Caki2 (cell line): ENCODE measurements at places on chromosomes 16 and 17.
A peak's percentile ranks its signal among the peaks of the same experiment; 100 is the strongest.

DNA sequence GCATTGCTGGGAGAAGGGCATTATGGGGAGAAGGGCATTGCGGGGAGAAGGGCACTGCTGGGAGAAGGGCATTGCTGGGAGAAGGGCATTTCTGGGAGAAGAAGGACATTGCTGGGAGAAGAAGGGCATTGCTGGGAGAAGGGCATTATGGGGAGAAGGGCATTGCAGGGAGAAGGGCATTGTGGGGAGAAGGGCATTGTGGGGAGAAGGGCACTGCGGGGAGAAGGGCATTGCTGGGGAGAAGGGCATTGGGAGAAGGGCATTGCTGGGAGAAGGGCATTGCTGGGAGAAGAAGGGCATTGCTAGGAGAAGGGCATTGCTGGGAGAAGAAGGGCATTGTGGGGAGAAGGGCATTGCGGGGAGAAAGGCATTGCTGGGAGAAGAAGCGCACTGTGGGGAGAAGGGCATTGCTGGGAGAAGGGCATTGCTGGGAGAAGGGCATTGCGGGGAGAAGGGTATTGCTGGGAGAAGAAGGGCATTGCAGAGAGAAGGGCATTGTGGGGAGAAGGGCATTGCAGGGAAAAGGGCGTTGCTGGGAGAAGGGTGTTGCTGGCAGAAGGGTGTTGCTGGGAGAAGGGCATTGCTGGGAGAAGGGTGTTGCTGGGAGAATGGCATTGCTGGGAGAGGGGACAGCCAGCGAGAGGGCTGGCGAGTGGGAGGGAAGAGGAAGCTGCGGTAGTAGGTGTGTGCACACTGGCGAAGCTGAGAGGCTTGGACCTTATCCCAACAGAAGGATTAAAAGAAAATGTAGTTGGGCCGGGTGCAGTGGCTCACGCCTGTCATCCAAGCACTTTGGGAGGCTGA lies 4.6 kb upstream of the PYDC1 start:
- DNase-seq: no peak

GRCh38 chr17:32299580-32300164 lies 34.0 kb downstream of the RHBDL3 start:
- no peak for DNase-seq

DNA sequence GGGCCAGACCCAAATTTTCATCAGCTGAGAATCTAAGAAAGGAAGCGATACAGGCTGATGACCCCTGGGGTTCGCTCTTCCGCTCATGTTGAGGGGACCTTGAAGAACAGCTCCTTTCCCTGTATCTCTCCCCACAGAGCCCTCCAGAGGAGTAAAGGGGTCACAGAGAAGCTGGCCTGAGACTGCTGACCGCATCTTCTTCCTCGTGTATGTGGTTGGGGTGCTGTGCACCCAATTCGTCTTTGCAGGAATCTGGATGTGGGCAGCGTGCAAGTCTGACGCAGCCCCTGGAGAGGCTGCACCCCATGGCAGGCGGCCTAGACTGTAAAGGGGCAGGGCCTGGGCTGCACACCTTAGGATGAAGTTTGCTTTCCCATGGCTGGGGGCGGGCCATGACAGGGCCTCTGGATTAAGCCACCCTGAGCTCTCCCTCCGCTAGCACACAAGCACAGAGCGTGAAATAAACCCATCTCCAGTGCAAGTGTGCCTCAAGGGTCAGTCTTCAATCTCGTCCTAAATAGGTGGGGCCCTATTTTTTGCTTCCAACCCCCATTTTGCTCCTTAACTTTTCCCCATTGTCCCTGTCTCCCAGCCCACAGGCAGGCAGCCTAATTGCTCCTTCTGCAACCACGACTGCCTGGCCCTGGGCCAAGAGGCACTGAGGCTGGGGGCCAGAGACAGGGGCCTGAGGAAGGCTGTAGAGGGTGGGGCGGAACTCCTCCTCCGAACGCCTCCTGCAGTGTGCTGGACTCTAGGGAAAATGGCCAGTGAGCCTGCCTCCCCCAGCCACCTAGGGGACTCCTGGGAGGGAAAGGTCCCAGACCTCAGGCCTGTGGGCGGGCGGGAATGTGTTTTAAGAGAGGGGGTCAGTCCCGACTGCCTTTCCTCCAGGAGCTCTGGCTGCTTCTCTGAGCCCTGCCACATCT lies 3.6 kb downstream of the ZACN start:
- DNase-seq: no peak

DNA sequence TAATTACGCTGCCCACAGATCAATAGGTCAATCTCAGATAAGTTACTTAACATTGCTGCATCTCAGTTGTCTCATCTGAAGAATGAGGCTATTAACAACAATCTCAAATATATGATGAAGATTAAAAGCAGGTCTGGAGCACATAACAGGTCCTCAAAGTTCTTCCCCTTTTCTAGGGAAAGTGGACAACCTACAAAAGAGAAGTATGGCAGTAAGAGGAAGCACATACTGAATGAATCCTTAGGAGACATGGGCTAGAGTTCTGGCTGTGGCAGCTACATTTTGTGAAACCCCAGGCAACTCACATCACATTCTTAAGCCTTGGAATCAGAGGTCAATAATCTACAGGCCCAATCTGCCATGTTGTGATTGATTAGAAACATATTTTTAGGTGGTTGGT lies 180.6 kb downstream of the PCTP start:
- DNase-seq: no peak

DNA sequence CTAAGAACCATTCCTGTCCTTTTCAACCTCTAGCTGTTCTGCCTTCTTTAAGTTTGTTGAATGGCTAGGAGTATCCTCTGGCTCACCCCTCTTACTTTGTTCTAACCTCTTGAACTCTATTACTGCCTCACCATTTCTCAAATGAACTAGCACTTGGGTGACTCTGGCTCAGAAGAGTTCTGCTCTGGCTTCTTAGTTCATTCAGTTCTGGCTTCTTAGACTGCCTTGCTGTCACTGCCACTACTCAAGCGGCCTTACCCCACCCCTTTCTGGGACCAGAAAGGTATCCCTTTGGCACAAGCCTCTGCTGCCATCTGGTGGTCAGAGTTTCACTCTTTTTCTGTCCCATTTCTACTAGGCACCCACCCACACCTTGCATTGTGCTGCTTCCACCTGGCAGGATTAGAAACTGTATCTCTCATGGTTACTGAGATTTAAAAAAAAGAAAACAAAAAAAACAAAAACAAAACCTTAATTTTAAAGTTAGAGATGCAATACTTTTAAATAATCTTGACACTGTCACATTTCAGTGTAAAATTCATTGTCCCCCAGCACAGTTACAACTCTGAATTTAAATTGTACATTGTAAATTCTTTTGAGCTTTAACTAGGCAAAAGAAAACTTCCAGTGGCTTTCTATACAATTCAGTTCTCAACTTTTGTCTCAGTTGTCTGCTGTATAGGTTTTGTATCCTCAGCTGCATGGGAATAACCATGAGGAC lies 6.9 kb upstream of the ABCA10 start:
- peak; percentile 73 for DNase-seq

DNA sequence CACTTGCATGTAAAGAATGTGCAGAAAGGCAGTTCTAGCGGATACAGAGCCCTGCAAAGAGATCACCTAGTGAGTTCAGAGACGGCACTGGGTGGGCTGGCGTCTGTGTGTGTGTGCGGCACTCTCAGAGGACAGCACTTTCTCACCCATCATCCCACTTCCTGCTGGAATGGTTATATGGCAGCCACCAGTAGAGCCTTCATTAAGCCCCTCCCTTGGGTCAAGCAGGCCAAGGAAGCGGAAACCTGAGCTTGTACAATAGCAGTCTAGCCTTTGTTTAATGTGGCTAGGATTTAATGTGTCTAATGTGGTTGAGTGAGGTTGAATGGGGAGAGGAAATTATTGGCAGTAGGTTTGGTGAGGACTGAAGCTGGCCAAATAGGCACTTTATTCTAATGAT lies 88.3 kb upstream of the ELAC2 start:
- DNase-seq: no peak

DNA sequence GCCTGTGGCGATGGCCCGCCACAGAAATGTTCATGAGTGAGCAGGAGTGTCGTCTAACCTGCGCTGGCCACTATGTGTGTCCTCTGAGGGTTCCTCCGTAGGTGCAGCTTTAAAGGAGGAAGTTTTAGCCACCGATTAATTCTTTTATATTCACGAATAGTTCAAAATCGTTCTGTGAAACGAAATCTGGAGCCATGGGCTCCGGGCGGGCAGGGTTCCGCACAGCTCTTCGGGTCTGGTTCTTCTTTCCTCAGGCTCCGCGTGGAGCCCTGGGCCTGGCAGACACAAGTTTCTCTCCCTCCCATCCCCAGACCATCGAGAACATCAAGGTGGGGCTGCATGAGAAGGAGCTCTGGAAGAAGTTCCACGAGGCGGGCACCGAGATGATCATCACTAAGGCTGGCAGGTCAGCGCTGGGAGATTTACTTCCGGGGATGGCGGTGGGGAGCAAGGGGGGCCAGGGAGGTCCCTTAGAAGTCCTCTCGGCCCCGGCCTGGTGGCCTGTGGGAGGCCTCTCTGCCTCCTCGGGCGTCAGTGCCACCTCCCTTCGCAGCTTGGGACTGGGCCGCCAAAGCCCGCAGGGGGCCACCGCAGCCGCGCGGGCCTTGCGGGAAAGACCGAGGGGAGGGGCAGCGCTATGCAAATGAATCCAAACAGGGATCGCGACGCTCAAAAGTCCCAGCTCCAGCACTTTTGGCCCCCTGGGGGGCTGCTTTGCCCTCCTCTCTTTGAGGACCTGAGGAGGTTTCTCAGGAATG lies 5.2 kb downstream of the TBX4 start:
- DNase-seq: no peak

GRCh38 chr16:81061307-81061640 lies 15.8 kb downstream of the C16orf46 start:
- DNase-seq: no peak

- no peak for DNase-seq
Measured at GRCh38 chr17:32882029-32882428, 5.1 kb upstream of the MYO1D start.

DNA sequence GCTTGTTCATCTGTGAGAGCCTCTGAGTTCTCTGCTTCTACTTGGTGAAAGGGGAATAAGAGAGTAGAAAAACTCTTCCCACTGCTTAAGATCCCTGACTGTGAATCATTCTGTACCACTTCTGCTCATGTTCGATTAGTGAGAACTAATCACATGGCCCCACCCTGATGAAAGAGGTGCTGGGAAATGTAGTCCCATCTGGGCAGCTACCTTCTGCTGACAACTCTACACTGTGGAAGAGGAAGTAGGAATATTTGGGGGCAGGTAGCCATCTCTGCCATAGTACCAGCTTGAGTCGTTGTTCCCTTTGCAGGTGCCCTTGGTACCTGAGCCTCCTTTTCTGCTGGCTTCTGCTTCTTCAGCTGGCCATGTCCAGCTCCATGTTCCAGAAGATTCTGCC lies 29.9 kb downstream of the NKD1 start:
- DNase-seq: no peak

DNA sequence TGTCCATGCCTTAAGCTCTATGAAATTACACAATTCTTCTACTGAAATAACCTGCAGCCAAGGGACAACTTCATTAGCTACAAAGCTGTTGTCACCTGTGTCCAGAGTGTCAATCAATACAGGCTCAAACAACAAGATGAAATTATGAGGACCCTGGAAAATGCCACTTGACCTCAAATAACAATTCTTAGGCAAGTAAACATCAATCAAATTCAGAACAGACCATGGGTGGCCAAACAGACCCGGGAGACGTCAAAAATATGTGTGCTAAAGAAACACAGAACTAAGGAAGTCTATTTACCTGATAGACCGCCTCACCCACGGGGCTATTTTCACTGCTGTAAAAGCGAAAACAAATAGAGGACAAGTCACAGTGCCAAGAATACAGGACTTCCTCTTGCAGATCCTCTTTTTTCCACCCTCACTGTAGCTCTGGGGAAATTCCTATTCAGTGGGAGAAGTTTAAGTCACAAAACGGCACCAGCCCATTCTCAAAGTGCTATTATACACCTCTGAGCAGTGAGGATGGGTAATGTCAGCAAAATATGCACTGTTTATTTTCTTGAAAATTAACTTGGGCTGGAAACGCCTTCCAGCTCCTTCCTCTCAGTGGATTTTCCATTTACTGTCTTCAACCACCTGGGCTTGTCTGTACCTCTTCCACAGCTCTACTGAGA lies 2.7 kb downstream of the LITAF start:
- no peak for DNase-seq

GRCh38 chr16:49824593-49824992 lies 31.3 kb downstream of the ZNF423 start:
- no peak for DNase-seq

DNA sequence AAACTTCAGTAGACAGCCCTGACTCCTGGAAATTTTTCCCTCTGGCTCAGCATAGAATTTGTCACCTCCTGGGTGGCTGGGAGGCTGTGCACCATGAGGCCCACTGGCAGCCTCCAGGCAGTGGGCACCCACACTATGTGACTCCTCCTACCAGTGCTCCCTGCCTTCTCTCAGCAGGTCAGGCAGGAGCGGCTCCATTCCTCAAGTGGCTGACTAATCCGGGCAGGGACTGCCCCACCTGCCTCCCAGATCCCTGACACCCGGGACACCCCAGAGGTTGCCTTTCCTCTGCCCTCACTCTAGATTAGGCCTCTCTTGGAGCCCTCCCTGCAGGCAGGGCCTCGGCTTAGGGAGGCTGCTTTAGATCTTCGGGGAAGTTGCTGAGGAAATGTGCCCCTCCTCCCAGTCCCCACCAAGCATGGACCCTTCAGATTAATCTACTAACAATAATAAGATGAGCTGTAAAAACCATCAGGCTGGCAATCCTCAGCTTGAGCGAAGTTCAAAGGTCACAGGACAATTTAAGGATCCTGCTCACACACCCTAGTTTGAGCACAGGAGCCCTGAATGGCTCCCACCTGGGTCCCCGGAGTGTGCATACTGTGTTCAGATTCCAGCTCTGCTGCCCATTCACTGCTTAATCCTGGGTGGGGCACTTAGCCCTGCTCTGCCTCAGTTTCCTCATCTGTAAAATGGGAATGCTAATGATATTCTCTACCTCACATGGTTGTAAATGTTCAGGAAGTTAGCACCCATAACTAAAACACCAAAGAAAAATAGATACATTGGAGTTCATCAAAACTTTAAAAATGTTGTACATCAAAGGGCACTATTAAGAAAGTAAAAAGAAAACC lies 10.0 kb upstream of the MYCBPAP start:
- no peak for DNase-seq

- peak; percentile 60 for DNase-seq
Measured at GRCh38 chr17:40062329-40063186, at the start of gene THRA. Gene THRA (plus strand): TSS chr17:40062965. CDS start chr17:40074489, 11,524 bp downstream.

GRCh38 chr17:45230787-45231480 lies 9.2 kb downstream of the FMNL1 start:
- DNase-seq: no peak

DNA sequence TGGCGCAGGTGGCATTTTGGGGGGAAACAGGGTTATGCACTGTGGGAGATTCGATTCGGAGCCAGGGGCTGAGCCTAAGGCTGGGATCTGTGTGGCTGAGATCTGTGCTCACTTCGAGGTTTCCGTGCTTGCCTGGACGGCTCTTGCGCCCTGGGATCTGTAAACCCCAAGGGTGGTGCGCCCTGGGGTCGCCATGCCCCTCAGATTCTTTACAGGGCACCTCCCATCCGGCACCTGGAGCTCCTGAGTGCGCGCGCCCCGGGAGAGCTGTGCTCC lies 377 bp downstream of the SLC13A5 start:
- no peak for DNase-seq

- DNase-seq: no peak
Measured at GRCh38 chr17:58309918-58310259, 18.7 kb downstream of the TSPOAP1 start.
